NCI-H82 (cell line): ENCODE measurements at places on chromosomes 2 and 18.

GRCh38 chr2:167544602-167545001, 656.3 kb downstream of the XIRP2 start:
- DNase-seq = no peak

DNA sequence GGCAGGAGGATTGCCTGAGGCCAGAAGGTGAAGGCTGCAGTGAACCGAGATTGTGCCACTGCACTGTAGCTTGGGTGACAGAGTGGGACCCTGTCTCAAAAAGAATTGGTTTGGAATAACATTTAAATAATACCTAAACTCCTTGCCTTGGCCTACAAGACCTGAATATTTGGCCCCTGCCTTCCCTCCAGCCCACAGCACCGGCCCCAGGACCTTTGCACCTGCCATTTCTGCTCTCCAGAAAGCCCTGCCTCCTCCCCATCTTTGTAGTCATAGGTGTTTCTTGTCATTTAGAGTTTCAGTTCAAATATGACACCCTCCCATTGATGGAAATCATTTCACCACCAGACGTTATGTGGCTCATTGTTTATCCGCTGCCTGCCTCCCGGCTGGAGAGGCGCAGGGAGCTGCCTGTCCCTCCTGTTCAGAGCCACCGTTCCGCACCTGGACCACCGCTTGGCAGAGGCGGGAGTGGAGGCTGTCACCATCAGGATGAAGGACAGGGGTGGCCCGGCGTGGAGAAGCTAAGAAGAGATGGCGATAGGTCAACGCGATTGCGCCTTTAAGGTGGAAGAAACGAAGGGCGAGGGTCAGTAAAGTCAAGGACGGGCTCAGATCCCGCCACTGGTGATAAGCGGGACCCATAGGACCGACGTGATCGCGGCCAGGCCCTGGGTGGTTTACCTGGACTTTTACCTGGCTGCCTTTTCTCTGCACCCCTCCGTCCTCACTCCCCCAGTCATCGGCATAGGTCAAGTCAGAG, 638 bp upstream of the LPIN1 start:
- DNase-seq = no peak

GRCh38 chr2:140862181-140862580, 1268.6 kb downstream of the LRP1B start:
- DNase-seq = no peak

GRCh38 chr18:5622905-5623304, 79.1 kb upstream of the EPB41L3 start:
- DNase-seq = no peak

GRCh38 chr2:219205165-219205538, 1.4 kb upstream of the ZFAND2B start:
- no peak for DNase-seq

DNA sequence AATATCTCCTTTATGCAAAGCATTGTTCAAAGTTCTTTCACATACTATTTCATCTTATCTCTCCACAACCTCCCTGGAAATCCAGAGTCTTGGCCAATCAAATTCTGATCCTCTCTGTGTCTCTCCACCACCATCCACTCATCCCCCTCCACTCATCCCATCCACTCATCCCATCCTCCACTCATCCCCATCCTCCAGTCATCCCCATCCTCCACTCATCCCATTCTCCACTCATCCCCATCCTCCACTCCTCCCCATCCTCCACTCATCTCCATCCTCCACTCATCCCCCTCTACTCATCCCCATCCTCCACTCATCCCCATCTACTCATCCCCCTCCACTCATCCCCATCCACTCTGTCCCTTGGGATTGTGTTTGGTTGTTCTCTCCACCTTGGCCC, 101.1 kb downstream of the BCL2 start:
- no peak for DNase-seq

- DNase-seq = no peak
Measured at GRCh38 chr18:21678859-21679258, 25.7 kb downstream of the ABHD3 start.

DNA sequence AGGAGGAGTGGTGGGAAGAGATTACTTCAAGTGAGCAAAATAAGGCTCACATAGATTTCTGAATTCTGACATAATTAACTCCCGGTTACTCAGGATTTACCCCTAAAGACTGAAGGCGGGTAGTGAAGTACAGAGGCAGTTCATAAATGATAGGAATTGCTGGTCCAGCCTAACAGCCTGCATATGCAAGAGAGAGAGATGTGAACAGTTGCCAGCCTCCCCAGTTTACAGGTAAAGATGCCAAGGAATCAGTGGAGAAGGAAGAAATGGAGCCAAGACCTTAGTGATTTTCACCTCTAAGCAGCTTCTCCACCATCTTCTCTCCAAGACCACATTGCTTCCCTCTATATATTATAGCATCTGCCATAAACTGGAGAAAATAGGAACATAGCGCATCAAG, 91.8 kb upstream of the THUMPD2 start:
- DNase-seq = no peak

GRCh38 chr18:58105206-58105887, 61.3 kb downstream of the NEDD4L start:
- peak; percentile 74 for DNase-seq

GRCh38 chr18:12598181-12598930, 59.6 kb downstream of the SPIRE1 start:
- DNase-seq = no peak

- no peak for DNase-seq
Measured at GRCh38 chr18:33706391-33706790, 128.4 kb downstream of the ASXL3 start.

DNA sequence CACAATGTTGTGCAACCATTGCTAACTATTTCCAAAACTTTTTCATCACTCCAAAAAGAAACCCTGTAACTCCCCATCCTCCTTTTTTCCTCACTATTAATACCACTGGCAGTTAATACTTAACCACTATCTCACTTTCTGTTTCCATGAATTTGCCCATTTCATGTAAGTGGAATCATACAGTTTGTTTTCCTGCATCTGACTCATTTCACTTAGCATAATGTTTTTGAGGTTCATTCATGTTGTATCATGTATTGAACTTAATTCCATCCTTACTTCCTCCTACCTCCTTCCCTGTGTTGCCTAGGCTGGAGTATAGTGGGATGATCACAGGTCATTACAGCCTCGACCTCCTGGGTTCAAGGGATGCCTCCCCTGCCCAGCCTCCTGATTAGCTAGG, 68.3 kb downstream of the FAM117B start:
- DNase-seq = no peak

- DNase-seq = no peak
Measured at GRCh38 chr18:48770243-48770642, 180.5 kb downstream of the SMAD7 start.

GRCh38 chr2:36339607-36340218, 15.9 kb upstream of the CRIM1 start:
- DNase-seq = no peak

GRCh38 chr2:211468877-211469663, 912.7 kb downstream of the CPS1 start:
- DNase-seq = peak; percentile 12

DNA sequence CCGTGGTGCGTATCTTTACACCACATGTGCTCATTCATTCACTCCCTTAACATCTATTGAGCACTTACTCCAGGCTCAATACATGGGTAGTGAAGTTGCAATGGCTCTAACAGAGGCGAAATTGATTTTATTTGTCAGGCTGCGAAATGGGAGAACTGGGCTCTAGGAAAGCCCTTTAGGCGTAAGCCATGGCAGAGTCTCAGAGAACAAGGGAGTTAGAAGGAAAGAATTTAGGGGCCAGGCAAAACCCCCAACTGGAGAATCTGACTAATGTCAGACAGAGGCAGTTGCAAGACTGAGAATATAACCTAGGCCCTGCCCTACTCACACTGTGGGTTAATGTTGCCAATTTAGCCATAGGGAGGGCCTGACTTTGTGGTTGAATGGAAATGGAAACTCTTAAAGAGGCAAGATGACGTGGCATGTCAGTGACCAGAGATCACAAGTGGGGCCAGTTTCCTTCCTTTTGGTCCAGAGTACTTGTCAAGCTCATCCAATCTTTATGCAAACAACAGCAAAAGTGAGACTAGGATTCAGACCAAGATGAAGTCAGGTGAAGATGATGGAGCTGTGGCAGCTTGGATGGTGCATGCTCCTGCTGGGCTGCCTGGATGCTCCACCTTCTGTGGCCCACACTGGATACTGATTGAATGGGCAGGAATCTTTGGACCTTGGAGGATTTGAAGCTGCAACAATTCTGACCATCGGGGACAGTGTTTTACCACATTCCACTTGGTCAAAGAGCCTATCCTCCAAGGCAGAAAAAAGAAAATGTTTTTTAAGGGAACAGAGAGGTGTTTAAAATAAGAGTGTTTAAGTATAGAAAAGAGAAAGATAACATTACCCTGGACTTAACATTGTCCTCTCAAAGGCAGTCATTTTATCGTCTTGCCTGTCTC, 92.2 kb downstream of the CAPN13 start:
- DNase-seq = no peak

GRCh38 chr2:152814475-152815030, 96.1 kb downstream of the ARL6IP6 start:
- DNase-seq = no peak

GRCh38 chr18:69947361-69948133, at the start of gene CD226:
TSS of gene CD226 (minus strand) at chr18:69947873. CDS start at chr18:69947406, 467 bp downstream.
- DNase-seq = no peak

GRCh38 chr2:46351750-46352138, 54.5 kb downstream of the EPAS1 start:
- no peak for DNase-seq

- no peak for DNase-seq
Measured at GRCh38 chr2:184938221-184938985, 340.1 kb downstream of the ZNF804A start.

DNA sequence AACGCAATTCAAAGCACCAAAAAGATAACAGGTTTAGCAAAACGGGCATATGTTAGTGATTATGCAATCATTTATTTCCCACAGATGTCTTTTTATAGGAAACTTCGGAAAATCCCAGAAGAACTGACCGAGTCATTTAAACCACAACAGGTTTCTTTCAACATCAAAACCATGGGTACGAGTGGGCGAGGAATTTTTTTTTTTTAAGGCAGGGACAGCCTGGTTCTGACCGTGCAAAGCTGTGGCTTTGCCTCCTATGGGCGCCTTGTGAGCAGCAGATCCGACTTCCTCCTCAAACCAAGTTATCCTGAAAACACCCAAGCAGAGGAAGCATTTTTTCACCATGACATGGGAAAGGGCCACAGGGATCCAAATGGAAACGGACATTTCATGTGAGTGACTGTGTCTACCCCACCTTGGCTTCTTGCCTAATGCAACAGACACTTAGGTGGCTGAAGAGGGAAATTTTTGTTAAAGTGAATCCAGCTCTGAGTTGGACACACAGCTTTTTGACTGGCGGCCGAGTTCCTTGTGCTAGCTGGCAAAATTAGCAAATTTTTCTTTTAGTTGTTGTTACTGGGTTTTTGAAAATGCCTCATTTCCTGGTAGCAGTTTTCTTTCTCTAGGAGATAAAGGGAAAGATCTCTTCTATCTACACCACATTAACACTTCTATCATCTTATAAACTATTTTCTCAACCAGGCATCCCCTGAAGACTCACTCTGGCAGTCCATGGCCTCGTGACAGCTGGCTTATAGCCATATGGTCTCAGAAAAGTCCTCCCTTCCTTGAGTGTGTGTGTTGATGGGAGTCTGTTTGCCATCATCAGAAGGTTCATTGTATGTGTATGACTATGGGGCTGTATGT, 487.4 kb upstream of the ZEB2 start:
- DNase-seq = peak; percentile 23

DNA sequence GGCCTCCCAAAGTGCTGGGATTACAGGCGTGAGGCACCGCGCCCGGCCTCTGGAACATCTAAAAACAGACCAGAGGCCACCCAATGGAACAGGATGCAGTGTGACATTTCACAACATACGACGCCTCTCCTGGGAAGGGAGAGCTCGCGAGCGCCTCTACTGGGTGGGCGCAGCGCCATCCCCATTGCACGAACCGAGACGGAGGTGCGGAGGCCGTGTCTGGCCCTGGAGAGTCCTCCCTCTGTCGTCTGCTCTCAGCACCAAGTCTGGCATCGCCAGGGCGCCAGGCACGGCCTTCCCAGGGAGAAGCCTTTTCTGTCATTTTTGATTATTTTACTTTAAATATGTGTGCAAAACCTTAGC, 9.4 kb upstream of the GBX2 start:
- DNase-seq = peak; percentile 83

GRCh38 chr2:109143214-109144187, 14.5 kb downstream of the SH3RF3 start:
- no peak for DNase-seq

DNA sequence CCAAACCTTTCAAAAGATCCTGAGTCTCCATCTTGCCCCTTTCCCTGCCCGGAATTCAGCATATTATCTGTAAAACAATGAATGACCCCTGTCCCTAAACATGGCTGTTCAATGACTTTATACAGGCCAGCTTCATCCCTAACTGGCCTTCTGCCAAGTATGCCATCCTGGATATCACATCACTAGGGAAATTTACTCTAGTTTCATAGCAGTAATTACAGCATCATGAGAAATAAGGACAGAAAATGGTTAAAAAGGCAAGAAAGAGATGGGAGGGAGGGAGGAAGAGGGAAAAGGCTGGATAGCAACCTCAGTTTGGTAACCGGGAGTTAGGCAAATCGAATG, 4.4 kb downstream of the MBOAT2 start:
- peak; percentile 51 for DNase-seq

- no peak for DNase-seq
Measured at GRCh38 chr18:21489919-21490495, 110.5 kb downstream of the ESCO1 start.

- peak; percentile 3 for DNase-seq
Measured at GRCh38 chr2:161713706-161714105, 89.5 kb downstream of the SLC4A10 start.

- no peak for DNase-seq
Measured at GRCh38 chr2:29255004-29255403, 139.8 kb downstream of the CLIP4 start.

DNA sequence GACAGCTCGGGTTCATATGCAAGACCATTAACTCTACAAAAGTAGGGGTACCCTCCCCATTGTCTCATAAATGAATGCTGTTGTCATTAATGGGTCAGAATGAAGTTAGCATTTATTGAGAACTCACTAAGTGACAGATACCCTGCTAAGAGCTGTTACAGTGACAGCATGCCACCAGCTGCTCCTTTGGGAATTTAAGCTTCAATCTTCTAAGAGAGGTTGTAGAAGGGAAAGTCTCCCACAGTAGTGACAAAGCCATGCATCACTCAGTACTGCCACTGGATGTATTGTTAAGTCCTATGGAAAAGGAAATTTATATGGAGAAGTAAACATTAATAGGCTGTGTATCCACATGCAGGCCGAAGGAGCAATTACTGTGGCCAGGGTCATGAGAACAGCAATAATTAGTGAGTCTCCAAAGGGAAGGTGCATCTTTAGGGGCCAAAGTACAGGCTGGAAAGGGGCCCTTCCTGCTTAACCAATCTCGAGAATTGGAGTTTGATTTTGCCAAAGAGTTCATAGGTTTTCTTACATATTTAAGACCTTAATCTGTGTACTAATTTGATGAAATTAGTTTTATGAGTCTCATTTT, 64.5 kb upstream of the FAM124B start:
- peak; percentile 68 for DNase-seq

- no peak for DNase-seq
Measured at GRCh38 chr2:197378086-197378485, 56.7 kb downstream of the SF3B1 start.

- DNase-seq = no peak
Measured at GRCh38 chr2:219415580-219416234, 2.5 kb upstream of the DES start.
